C1 segment of cervical spinal cord (tissue), 14 donors: ENCODE measurements at places on chromosomes 13 and 19.

DNA sequence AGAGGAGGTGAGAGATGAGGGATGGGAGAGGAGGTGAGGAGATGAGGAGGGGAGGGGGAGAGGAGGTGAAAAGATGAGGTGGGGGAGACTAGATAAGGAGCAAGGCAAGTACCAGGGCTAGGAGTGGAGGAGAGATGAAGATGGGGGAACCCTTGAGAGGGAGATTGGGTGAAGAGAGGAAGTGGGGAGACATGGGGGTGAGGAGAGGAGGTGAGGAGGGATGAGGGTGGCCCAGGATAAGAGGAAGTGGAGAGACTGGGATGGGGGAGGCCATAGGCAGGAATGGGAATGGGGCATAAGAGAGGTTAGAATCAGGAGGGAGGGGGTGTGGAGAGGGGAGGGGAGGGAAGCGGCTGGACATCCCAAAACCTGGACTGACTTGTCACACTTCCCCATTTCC is 16.7 kb upstream of the EMC10 start:
- DNase-seq, result no peak

DNA sequence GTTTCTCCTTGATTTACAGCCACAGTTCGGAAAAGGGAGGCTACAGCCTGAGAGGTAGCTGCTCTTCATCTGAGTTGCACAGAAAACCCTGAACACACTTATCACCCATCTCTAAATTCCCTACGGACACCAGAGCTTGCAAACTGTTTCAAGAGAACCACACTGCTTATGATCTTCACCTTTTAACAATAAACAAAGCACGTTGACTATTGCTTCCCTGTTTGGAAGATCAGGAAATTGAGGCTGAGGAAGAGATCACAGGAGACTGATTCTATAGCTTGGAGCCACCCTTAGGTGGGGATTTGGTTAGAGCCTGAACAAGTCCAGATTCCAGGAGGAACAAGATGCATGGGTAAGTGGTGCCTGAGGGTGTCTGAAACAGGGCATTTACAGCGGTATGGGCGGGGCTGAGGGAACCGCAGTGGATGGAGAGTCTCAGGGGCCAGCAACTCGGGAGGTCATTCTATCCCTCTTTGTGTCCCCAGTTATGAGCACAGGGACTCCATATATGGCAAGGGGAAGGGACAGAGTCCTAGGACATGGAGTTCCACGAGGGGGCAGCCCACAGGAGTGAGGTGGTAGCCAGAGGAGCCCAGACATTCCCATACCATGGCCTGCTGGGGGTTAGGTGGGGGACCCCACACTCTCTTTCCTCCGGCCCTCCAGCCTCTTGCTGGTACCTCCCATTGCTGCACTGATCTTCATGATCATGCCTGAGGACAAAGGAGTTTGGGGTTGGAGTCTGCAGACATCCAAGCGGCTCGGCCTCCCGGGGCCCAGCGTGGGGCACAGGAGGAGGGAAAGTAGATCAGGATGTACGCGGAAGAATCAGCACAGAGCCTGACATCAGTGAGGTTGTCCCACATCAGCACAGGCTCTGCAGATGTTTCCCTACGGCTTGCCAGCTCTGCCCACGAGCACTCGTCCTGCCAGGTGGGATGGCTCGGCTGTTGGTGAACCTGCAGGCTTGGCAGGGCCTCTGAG is 162.3 kb upstream of the ZNF536 start:
- no peak for DNase-seq

- DNase-seq, result no peak
These were observed 8.9 kb downstream of the DEDD2 start for GRCh38 chr19:42208612-42209011.

DNA sequence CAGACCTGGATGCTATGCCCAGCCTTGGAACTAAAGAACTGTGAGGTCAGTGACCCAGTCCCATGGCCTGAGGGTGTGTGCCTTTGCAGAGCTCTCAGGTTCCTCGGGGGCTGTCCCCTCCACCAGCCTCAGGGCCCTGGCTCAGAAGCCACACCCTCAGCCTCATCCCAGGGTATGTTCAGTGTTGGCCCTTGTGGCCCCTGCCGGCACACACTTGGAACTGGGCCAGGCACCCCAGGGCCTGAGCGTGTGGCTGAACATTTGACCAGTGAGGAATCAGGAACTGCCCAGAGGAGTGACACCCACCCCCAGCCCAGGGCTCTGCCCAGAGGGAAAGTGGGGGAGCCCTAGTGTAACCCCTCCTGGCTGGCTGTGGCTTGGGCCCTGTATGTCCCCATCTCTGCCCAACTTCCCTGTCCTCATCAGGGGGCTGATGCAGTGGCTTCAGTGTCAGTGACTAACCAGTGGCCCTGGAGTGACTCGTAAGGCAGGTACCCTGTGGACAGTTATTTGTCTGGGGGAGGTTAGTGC is 10.0 kb downstream of the NKPD1 start:
- no peak for DNase-seq

- DNase-seq, result no peak
These were observed 1.5 kb downstream of the CKM start for GRCh38 chr19:45320997-45321775.

GRCh38 chr19:47267350-47267759 is 7.3 kb upstream of the INAFM1 start:
- DNase-seq, result peak; percentile 7

- no peak for DNase-seq
These were observed 82.9 kb upstream of the CACNA1A start for GRCh38 chr19:13588957-13589833.

- DNase-seq, result no peak
These were observed 34.2 kb upstream of the CEBPG start for GRCh38 chr19:33339016-33339984.

- no peak for DNase-seq
These were observed 33.2 kb downstream of the CACNG6 start for GRCh38 chr19:54024660-54025059.

DNA sequence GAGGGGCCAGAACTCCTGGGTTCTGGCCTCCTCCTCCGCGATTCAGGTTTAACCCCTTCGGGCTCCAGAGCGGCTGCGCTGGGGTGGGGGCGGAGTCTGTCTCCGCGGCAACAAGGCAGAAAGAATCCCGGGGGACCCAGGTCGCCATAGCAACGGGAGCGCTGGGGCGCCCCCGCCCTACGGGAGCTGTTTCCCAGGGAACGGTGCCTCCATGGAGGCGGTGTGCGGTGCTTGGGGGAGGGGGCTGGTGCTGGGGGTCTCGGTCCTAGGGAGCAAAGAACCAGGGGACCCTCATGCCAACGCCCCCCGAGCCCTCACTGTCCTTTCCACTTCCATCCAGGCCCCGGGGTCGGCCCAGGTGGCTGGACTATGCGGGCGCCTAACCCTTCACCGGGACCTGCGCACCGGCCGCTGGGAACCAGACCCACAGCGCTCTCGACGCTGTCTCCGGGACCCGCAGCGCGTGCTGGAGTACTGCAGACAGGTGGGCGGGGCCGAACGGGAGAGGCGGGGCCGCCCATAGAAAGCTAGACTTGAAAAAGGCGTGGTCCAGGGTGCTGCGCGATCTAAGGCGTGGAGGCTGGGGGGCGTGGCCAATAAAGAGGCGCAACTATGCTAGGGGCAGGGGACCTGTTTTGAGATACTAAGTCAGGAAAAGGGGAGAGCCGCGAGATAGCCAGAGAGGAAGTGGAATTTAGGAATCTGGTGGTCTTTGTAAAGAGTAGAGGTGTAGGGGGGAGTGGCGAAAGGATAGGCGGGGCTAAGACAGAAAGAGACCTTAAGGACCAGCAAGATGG is 1.2 kb downstream of the APLP1 start:
- DNase-seq, result no peak

DNA sequence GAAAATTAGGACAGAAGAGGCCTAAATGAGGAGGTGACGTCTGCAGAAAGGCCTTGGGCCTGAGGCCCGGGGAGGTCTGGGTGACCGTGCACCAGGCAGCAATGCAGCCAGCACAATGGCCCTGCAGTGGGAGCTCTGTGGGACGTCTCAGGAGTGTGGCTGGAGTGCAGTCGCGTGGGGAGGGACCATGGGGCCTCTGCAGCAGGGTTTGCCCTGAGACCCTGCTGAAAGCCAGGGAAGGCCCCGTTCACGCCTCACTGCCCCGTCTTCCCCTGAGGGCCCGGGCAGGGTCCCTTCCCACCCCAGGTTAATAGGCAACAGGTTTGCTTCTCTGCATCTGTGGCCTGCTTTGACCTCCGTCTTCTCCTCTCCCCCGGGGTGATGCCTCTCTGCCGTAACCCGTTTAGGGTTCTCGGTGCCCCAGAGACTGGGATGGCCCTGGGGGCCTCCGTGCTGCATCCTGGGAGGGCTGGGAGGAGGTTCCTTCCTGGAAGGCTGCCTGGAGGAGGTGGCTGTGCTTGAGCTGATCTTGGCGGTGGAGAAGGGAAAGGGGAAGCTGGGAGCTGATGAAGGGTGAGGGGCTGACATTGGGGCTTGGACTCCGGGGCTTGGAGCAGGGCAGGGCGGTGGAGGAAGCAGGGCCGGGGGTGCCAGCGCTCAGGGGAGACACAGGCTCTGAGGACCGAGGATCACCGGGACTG is 9.7 kb downstream of the PALM start:
- DNase-seq, result no peak

- DNase-seq, result no peak
These were observed 897.0 kb downstream of the SLITRK6 start for GRCh38 chr13:84902243-84902642.

- no peak for DNase-seq
These were observed 4.6 kb upstream of the SSBP4 start for GRCh38 chr19:18414504-18415177.

- DNase-seq, result no peak
These were observed 84.2 kb downstream of the LRCH1 start for GRCh38 chr13:46637213-46637612.

DNA sequence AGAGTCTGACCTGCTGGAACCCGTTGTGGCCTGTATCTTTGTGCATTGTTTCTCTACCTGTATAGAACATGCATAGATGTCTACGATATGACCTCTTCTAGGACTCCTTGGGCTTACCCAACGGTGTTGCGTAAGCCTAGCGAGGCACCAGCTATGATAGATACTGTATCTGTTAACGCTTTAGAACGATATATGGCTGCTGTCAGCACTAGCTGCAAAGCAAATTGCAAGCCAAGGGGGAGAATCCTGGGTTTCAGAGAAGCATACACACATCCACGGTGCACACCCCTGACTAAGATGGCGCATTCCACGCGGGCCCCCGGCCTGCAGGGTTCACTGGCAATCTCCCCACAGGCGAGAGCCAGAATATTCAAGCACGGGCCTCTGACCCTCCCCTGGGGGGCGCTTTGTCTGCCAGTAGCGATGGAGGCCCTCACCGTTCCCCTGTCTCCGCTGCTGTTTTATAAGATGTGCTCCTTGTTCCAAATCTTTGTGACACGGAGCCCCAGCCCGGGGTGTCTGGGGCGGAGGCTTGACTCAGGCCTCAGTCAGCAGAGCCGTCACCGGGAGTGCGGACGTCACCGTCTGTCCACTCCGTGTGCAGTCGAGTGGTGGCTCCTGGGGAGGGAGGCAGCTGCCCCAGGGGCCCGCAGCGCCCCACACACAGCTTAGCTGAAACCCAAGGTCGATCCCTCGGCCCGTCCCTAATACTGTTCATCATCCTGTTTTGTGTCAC is 12.9 kb upstream of the RPS15 start:
- DNase-seq, result no peak

DNA sequence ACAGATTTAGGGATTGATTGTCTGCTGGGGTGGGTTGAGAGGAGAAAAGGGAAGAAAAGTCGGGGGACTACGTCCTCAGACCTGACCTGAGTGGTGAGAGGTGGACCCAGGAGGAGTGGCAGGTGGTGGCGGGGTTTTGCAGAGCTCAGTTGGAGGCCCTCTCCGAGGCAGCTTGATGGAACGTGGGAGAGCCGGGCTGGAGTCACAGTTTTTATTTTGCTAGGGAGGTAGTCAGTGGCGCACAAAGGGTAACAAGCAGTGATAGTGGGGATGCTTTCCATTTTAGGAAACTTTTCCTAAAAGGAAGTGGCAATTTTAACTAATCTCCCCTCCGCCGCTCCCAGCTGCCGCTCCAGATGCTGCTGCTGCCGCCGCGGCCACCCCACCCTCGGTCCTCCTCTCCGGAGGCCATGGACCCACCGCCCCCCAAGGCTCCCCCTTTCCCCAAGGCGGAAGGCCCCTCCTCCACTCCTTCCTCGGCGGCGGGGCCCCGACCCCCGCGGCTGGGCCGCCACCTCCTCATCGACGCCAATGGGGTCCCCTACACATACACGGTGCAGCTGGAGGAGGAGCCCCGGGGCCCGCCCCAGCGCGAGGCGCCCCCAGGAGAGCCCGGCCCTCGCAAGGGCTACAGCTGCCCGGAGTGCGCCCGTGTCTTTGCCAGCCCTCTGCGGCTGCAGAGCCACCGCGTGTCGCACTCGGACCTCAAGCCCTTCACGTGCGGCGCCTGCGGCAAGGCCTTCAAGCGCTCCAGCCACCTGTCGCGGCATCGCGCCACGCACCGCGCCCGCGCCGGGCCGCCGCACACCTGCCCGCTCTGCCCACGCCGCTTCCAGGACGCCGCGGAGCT is 1.1 kb upstream of the ZNF581 start:
- no peak for DNase-seq

DNA sequence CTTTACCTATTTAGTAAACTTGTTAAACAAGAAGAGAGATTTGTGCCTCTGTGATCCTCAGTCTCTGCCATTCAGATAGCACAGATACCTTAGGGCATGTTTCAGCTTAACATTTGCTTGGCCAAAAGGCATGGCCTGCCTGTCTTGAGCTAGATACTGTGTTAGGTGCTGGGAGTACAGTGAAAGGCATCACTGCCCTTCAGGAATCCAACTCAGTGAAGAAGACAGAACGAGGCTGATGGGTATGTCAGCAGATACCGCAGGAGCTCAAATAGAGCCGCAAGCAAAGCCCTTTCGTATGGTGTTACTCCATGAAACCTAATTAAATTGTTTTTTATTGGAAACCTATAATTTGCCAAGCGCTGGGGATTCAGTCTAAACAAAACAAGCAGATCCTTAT is 12.9 kb downstream of the ZNF507 start:
- no peak for DNase-seq

DNA sequence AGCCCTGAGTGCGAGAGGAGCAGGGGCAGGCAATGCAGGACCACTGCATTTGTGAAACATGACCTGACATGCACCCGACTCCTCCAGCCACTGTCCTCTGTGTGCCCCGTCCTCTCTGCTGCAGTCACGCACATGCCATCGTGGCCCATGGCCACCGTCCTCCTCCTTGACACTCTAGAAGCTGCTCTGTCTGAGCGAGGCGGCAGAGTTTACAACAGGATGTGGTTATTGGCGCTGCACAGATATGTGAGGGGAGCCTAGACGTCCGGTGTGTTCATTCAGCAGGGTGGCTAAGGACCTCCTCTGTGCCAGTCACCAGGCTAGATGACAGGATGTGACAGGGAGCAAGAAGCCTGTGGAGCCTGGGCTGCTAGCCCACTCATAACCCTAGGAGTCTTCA is 277.8 kb downstream of the FOXO1 start:
- no peak for DNase-seq

- DNase-seq, result no peak
These were observed 10.9 kb downstream of the SETDB2 start for GRCh38 chr13:49455007-49455398.

- DNase-seq, result no peak
These were observed 2.5 kb downstream of the ICAM5 start for GRCh38 chr19:10292206-10292788.

- no peak for DNase-seq
These were observed 26.8 kb upstream of the MTIF3 start for GRCh38 chr13:27476943-27477703.
